ENCODE measurements at places on chromosomes 2 and 18. TPM values are rescaled to one million over a fixed set of nuclear protein-coding genes. Genes with fewer than 3 reads are reported as not detected.

DNA sequence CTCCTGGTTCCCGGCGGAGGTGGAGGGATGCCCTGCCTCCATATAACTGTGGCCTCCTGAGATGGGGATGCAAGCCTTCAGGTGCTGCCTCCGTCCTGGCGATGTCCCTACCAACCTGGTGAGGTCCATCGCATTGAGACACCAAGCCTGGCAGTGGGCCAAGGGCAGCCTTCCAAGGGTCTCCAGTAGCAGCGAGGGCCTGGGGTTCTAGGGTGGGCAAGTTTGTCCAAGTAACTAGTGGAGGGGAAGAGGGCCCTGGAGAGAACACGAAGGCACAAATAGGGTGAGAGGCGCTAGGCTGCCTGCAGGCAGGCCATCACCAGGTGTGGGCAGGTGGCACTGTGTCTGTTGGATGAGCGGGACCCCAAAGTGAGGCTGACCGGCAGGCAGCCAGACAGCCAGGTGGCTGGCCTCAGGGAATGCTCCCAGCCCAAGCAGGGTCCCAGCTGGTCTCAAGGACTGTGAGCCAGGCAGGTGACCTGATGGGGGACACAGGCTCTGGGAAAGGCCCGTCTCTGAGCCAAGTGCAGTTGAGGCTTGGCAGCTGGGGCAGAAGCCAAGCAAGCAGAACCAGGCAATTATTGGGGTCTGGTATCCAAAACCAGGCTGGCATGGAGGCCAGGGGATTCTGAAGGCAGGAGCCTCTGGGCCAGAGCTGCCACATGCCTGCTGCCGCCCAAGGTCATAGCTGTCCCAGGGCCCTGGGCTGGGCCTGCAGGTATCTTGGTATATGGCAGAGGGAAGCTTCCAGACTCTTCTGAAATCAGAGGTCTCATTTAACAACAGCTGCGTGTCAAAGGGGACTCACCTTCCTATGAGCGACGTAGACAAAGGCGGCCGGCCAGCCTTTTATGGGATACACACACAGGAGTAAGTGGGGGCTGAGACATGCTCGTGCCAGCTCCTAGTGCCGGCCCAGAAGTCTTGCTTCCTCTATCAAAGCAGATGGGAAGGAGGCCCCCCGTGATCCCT, 23.4 kb downstream of the RAMP1 start:
- DNase-seq: no peak

GRCh38 chr2:241567776-241568175, 9.2 kb downstream of the BOK start:
- no peak for DNase-seq

GRCh38 chr2:16507655-16508489, 157.8 kb downstream of the CYRIA start:
- no peak for DNase-seq

Gene FHOD3
- 0.96 TPM for total RNA-seq

- DNase-seq: no peak
Observed at GRCh38 chr2:37201766-37202165, 5.5 kb downstream of the CEBPZOS start.

DNA sequence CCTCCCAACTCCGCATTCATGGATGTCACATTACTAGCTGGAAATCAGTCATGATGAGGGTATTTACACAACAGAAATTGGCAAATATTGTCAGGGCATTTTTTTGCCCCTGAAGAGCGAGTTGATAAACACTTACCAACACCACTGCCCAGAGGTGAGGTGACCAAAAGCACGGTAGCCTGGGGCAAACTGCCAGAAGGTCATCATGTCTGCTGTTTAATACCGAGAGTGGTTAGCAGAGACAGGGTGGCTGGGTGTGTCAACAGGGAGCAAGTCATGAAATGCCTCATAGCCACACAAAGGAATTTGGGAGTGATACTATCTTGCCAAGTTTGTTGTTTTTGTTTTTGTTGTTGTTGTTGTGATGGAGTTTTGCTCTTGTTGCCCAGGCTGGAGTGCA, 37.0 kb upstream of the EPC2 start:
- DNase-seq: no peak

Gene FER1L5
- total RNA-seq: not detected

- DNase-seq: no peak
Observed at GRCh38 chr2:152240559-152241231, 65.1 kb upstream of the STAM2 start.

Gene LOXHD1
- 2.4 TPM for total RNA-seq

GRCh38 chr18:43581936-43582519, 304.7 kb upstream of the SYT4 start:
- no peak for DNase-seq

DNA sequence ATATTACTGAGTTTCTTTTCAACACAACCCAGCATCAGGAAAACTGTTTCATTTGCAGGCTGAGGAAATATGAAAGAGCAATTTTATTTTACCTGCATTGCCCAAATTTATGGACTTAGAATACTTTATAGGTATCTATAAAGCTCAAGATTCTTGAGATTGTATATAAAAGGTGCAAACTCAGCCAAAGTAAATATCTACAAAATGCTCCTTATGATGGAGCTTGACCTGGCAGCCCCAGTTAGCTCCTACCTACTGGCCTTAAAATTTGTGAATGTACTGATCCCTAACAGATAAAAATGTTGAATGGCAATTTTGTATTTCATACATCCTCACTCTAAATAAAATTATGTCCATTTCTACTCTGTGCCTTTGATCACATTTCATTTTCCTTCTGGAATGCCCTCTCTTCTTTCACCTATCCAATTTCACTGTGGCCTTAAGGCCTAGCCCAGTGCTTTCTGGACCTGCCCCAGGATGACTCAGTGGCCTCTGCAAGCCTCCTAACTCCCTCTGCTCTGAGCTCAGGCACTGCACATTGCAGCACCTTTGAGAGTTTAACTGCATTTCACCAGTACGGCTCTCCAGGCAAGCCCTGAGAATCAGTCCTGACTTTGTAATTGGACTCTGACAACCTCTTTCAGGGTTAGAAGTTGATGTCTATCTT, 125.9 kb downstream of the ANTXR1 start:
- no peak for DNase-seq

DNA sequence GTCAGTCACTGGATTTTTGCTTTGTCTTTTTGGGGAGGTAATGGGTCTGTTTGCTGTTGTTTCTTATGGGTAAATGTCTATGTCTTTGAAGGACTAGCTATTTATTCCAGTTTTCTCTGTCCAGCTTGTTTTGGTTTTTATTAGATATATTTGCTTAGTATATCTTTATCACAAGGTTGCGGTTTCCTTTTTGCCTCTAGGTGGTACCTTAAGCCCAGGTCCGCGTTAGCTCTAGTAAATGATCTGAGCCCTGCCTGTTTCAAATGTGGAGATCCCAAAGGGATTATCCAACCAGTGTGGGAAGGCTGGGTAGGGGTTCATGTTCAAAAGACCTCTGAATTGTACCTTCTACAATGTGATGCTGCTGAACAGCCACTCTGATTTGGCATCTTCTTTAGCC, 114.5 kb downstream of the MYO3B start:
- DNase-seq: no peak

DNA sequence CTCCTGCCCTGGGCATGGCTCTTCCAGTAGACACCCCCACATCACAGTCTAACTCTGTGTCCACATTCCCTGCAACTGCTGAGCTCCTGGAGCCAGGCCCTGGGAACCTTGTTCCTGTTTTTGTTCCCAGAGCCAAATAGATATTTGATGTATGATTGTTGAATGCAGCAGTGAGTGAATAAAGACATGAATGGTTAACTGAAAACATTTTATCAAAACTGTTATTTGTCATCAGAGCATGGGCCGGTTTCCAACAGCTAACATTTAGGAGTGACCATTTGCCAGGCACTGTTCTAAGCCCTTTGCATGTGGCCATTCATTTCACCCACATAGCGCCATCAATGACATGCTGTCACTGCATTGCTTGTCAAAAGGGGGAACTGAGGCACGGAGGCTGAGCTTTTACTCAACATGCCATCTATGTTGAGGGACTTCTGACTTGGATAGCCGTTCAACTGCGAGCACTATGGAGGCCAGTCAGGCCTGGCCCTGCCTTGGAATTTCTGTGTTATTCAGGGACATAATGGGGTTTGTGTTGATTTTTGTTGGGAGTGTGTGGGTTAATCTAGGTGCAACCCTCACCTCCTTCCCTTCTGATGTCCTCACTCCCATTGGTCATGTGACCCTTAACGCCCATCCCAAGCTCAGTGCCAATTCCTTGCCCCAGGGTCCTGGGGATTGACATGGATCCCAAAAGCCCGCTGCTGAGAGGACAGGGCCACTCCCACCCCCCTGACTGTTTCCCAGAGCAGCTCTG, 12.6 kb downstream of the IL1R1 start:
- DNase-seq: no peak

DNA sequence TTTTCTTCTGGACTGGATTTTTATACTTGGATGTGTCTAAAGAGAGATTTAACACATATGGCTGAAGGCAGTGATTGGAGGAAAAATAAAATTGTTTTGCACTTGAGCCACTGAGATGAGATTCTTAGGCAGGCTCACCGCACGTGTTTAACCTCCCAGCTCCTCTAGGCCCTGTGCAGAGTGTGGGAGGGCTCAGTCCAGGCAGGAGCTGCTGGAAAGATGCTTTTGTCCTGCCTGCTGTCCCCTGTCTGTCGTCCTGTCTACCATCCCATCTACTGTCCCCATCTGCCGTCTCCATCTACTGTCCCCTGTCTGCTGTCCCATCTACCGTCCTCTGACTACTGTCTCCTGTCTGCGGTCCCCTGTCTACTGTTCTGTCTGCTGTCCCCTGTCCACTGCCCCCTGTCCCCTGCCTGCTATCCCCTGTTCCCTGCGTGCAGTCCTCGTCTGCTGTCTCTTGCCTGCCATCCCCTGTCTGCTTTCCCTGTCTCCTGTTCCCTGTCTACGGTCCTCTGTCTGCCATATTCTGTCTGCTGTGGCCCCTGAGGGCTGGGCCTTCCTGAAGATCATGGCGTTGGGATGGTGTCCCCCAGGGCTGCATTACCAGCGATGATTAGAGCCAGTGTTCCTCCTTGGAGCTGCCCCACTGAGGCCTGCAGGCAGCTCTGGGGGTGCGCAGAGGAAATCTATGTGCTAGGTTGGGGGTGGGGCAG, 43.7 kb upstream of the HS6ST1 start:
- no peak for DNase-seq
